OCI-LY7 (cell line): ENCODE measurements at places on chromosomes 5 and 9. TPM values are rescaled to one million over a fixed set of nuclear protein-coding genes. Genes with fewer than 3 reads are reported as not detected.

ADAMTS16 gene
- total RNA-seq, result not detected in 2 replicates

RETREG1 gene
- 1.1 and 2.6 TPM in 2 replicates for total RNA-seq

PCDHA12 gene
- not detected in 2 replicates for total RNA-seq

ACOT12 gene
- 0.27 TPM in 1 of 2 replicates, not detected in the other for total RNA-seq

ZNF608 gene
- 58.8 and 61.4 TPM in 2 replicates for total RNA-seq

MOB3B gene
- 0.04 TPM in 1 of 2 replicates, not detected in the other for total RNA-seq

DNAJC18 gene
- 7.1 and 12.6 TPM in 2 replicates for total RNA-seq

CLINT1 gene
- 120 and 135 TPM in 2 replicates for total RNA-seq

ZNF782 gene
- 10.2 and 11.2 TPM in 2 replicates for total RNA-seq

SLC36A2 gene
- total RNA-seq, result not detected in 2 replicates

RANBP17 gene
- total RNA-seq, result not detected in 2 replicates

DNA sequence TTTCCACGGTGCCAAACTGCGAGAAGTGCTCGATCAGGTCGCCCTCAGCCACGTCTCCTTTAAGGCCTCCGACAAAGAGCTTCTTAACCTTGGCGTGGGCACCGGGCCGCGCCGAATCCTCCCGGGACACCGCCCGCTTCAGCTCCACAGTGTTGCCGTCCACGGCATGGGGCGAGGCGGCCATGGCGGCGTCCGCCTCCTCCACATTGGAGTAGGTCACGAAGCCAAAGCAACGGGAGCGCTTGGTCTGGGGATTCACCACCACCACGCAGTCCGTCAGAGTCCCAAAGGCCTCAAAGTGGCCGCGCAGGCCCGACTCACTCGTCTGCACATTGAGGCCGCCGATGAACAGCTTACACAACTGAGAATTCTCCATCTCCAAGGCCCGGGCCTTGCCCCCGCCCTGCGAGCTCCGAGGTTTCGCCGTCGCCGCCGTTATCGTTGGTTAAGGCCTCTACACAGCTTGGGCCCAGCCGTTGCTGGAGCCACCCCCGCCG, 424 bp downstream of the HNRNPA0 start:
- no peak for DNase-seq

GRCh38 chr5:173881811-173882575, 6.2 kb upstream of the CPEB4 start:
- no peak for DNase-seq

DNA sequence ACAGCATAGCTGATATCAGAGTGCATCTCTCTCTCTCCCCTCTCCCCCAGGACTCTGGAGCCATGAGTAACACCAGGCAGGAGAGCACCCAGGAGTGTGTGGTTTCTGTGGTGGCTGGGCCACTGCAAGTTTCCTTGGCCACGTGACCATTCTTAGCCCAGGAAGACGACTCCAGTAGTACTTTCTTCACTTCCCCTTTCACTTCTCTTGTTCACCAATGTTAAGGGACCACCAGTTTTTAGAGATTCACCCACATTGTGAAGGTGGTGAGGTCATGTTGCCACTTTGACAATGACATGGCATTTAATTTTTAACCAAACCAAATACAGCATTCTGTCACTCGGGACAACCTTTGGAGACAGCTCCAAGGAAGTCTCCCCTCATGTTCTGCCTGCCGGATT, 17.9 kb upstream of the DAPK1 start:
- DNase-seq, result peak; percentile 77

DNA sequence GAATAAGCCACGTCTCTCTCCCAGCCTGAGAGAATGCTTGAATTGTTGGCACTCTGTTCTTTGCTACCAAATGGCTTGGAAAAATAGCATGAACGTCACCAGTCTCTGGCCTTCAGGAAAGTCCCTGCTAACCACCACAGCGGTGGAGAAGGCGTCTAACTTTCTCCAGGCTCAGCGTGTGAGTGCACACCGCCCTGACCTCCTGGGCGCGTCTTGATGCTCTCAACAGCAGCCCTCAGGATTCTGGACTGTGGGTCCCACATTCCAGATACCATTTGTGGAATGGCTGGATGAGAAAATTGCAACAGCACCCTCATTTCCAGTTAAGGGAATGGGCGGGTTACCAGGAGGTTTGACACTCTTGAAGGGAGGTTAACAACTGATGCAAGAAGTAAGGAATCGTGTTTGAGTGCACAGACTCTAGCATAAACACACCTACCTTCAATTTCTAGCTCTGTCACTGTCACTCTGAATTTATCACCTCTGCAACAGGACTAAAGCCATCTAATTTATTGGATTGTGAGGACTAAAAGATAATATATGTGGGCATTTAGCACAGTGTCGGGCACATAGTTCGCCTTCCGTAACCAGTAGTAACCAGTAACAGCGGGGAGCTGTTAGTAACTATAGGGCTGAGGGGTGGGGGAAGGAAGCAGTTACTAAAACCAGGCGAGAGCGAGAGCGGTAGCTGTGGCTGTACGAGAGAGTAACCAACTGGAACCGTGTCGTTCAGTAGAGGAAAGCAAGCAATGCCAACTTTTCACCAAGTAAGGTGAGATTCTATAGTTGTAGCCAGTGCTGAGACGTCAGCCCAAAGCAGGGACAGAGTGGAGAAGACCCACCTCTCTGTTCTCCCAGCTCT, 807 bp upstream of the PLGRKT start:
- DNase-seq, result peak; percentile 90

DNA sequence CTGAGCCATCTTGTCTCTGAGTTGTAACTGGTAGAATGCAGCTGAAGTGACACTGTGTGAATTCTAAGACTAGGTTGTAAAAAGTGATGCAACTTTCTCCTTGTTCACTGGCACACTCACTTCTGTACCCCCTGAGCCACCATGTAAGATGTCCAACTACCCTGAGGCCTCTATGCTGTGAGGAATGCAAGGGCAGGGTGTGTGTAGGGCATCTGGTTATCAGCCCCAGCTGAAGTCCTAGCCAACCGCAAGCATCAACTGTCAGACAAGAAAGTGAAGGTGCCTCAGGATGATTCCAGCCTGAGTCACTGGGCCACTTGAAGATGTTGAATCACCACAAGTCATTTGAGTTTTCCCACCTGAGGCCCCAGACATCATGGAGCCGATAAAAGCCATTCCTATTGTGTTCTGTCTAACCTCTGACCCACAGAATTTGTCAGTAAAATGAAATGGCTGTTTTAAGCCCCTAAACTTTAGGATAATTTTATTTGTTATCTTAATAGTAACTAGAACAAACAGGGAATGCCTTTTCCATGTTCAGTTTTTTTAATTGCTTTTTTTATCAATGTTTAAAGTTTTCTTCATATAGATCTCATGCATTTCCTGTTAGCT, 18.7 kb upstream of the RHOBTB3 start:
- no peak for DNase-seq

GRCh38 chr5:62299101-62299500, 6.9 kb upstream of the KIF2A start:
- DNase-seq, result no peak

- no peak for DNase-seq
Observed at GRCh38 chr5:175517824-175518450, 39.6 kb downstream of the SFXN1 start.

- no peak for DNase-seq
Observed at GRCh38 chr9:21680590-21680989, 121.8 kb upstream of the MTAP start.

GRCh38 chr9:77883133-77883532, 148.5 kb downstream of the GNAQ start:
- no peak for DNase-seq

GRCh38 chr5:115241881-115242642, 20.6 kb downstream of the PGGT1B start:
- DNase-seq, result no peak

- no peak for DNase-seq
Observed at GRCh38 chr5:168865968-168866367, 286.8 kb upstream of the PANK3 start.

DNA sequence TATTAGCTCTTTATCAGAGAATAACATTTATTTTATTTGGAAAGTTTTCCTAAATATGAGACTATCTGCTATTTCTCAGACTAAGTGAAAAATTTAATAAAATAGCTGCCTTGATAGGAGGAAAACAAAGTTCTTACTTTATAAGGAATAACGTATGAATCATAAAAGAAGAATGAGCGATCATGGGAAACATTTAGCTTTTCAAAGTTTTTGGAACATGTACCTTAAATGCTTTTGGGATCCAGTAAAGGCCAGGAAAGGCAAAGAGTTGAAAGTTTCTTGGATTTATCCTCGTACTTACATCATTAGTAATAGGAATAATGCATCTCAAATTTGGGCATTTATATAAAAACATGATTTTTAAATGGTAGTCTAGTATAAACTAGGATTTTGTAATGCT, 19.4 kb downstream of the OGN start:
- DNase-seq, result no peak
